NCI-H446 treated with DMSO at 0.1 percent for 48 hours (cell line): ENCODE measurements at places on chromosomes 1 and 21.
A peak's percentile ranks its signal among the peaks of the same experiment; 100 is the strongest.

DNA sequence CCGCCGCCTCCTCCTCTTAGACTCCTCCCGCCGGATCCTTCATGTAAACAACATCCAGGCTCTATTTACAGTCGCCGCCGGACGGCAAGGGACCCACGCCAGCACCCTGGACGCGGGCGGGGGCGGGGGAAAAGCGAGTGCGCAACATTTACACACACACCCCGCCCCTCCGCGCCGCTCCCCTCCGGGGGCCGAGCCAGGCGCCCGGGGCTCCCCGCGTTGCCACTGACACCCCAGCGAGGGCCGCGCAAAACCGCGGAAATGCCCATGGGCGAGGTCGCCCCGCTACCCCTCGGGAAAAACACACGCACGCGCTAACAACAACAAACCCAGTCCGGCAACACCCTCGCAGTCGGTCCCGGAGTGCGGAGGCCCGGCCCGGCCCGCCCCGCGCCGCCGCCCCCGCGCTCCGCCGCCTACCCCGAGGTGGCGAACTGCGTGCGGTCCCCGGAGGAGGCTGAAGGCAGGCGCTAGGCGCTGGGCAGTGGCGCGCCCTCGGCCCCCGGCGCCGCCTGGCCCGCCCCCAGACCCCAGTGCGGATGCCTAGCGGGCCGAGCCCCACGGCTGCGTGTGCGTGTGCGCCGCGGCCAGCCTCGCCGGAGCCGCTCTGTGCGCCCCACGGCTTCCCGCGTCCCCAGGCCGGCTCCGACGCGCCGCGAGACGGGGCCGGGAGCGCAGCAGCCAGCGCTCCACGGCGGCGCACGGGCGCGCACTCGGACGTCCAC lies 81.1 kb upstream of the AK4 start:
- peak; percentile 41 for DNase-seq

GRCh38 chr1:185108321-185108720 lies 48.4 kb downstream of the TRMT1L start:
- no peak for DNase-seq

- no peak for DNase-seq
Measured at GRCh38 chr1:227782226-227782625, 33.2 kb upstream of the PRSS38 start.

DNA sequence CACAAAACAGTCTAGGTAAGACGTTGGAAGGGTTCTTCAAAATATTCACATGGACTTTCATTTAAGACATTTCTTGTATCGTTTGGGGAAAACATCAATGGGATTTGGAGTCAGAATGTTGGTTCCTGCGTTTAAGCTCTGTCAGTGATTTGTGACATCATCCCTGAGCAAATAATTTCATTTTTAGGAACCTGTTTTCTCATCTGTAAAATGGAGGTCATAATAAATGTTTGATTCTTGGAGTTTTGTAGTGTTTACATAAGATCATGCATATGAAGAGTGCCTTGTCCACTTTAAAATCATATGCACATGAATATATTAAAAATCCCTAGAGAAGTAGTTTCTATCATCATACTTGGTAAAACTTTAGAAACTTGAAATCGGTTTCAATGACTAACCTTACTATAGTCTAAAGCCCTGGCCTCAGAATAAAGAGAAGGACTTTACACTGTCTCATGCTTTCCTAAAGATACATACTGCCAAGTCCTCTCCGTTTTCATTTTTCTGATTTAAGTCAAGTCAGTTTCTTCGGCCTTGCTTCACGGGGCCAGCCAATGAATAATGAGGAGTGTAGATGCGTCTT lies 178.4 kb downstream of the ADSS2 start:
- no peak for DNase-seq

- DNase-seq = no peak
Measured at GRCh38 chr1:36123356-36123755, 1.7 kb downstream of the COL8A2 start.

DNA sequence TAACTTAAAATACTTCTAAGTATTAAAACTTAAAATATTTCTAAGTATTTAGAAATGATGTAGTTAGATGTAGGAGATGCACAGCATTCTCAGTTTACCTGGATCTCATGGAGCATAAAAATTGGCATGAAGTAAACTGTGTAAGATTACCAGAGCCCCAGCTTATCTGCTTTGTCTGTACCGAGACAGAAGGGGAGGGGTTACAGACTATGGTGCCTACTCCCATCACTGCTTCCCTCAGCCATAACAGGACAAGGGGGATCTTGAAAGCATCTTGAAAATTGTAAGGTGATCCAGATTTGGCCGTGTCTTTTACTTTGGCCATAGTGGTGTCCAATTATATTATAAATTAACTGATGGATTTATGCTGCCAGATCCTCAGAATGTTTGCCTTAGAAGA lies 18.8 kb downstream of the NRDC start:
- DNase-seq = no peak
